ENCODE measurements at places on chromosomes 16 and 17.

DNA sequence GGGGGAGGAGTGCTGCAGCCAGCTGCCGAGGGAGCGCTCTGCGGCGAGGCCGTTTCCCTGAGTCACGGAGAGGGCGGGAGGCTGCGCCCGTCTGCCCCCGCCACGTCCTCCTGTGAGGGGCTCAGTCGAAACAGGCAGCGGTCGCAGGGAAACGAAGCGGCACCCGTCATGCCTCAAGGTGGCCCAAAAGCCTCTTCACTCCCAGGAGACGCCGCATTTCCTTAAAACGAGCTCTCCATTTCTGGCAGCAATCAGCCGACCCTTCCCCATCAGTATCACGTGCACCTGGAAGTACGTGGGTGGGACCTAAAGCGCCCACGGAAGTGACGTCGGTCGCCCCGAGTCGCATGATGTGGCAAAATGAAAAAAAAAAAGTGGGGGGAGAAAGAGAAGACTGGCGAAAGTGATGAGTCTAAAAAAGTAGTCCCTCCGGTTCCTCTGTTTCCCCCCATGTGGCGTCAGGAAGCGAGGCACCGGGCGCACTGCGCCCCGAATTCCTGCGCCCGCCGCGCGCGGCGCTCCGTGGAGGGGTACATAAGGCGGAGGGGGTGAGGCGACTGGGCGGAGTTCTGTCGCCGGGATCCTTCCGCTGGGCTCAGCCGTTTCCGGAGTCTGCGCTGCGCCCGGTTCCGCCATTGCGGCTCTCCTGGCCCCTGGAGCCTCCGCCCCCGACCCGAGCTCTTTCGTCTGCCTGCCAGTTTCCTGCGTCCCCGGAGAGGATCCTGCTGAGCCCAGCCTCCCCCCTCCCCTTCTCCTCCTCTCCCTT lies at the start of gene CLTC:
CLTC (plus strand) TSS at position 598 of the 766 bp plus-strand sequence. CDS start 237 bp downstream, outside the sequence.
- peak; percentile 97 for DNase-seq

DNA sequence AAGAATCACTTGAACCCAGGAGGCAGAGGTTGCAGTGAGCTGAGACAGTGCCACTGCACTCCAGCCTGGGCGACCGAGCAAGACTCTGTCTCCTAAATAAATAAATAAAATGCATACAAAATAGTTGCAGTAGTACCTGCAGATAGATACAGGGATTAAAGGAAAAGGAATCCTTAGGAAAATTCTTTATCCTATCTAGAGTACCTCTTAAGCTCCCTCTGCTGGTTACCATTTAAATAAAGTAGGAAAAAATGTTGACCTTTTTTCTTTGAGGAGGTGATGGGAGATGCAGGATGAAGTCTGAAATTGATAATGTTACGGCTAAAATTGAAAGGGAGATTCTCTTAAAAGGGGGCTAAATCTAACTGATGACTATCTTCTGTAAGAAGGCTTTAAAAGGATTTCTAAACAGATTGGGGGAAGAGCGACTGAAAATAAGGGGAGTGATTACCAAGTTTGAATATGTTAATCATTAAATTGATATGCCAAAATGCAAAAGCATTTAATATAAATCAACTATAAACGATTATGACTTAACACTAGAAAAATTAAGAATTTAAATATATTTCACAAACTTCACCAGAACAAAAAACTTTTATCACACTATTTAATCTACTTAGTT lies 29.4 kb downstream of the C16orf87 start:
- peak; percentile 26 for DNase-seq

DNA sequence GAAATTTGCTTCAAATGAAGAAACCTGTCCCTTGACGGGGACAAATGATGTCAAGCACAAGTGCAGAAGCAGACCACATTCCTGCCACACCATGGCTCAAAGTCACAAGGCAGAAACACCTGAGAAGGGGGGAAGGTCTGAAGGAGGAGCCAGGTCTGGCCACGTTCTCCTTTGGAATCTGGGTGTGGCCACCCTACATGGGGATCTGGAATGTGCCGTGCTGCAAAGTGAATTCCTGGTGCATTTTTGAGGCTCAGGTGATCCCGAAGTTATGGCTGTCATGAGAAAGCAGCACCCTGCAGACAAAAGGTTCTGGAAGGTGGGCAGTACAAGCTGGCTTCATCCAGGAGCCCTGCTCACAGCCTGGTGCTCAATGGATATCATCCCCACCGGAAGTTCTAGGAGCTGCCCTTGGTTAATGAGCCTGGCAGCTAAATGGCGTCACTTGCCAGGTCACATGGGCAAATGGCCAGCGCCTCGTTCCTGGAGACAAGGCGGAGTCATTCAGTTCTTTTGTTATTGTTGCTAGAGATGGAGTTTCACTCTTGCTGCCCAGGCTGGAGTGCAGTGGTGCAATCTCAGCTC lies 20.1 kb upstream of the ADCY9 start:
- peak; percentile 90 for DNase-seq

GRCh38 chr17:66255527-66255971 lies 26.3 kb upstream of the APOH start:
- DNase-seq, result no peak

GRCh38 chr16:9199311-9199710 lies 107.9 kb downstream of the HAPSTR1 start:
- DNase-seq, result no peak

- peak; percentile 38 for DNase-seq
These were observed 8.8 kb upstream of the NR1D1 start for GRCh38 chr17:40108970-40109824.

- no peak for DNase-seq
These were observed 13.2 kb downstream of the HIC1 start for GRCh38 chr17:2068031-2068518.

DNA sequence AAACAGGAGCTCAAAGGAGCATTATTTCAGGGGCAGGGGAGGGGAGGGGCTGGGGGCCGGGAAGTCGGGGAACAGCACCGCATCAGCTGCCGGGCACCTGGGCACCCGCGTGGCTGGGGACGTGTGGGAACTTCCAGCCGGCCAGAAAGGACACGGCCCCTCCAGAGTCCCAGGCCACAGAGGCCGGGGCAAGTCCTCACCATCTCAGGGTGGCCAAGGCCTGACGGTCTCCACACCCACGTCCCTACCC lies 1.1 kb downstream of the PGAP6 start:
- no peak for DNase-seq

GRCh38 chr16:51119556-51119955 lies 31.5 kb downstream of the SALL1 start:
- DNase-seq, result no peak

GRCh38 chr16:23195366-23195978 lies 12.9 kb downstream of the SCNN1G start:
- no peak for DNase-seq

All from epithelial cell of esophagus (primary cell).